ENCODE measurements at places on chromosomes 4 and X.
A peak's percentile ranks its signal among the peaks of the same experiment; 100 is the strongest.

DNA sequence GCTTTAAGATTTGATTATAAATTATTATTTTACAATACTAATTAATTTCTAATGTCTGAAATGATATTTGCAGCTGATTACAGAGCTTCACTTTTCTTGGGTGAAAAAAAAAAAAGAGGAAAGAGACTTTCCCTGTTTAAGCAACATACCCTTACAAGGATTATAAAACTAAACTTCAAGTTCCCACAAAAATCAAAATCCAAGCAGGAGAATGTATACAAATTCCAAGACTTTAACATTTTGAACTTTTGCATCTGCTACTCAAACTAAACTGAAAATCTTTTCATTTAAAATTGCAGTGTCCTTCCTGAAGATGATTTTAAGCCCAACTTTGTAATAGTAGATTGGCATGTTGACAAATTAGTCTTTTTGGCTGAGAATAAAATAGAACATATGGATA, 742.4 kb upstream of the INTU start:
- no peaks in the 10 kb centered on the region for H3K27me3 ChIP-seq
- H3K36me3 ChIP-seq, result no peaks in the 10 kb centered on the region
- no peak for DNase-seq
- no peak overlapping the region for H3K4me3 ChIP-seq
- no peak overlapping the region for H3K27ac ChIP-seq
- H3K4me1 ChIP-seq, result no peaks in the 10 kb centered on the region

- no peak for DNase-seq
- no peaks in the 10 kb centered on the region for H3K4me1 ChIP-seq
- H3K36me3 ChIP-seq, result no peaks in the 10 kb centered on the region
- no peaks in the 10 kb centered on the region for H3K27me3 ChIP-seq
- peak within 1 kb of the TSS; percentile 42 for H3K4me3 ChIP-seq
Observed at GRCh38 chr4:38804654-38805295, at the start of gene TLR1. Gene TLR1 (minus strand): TSS chr4:38804791. CDS start chr4:38798831, 5,960 bp downstream.

GRCh38 chr4:137541876-137542646, 9.8 kb upstream of the PCDH18 start:
- H3K27ac ChIP-seq, result no peak overlapping the region
- no peak overlapping the region for H3K4me3 ChIP-seq
- H3K27me3 ChIP-seq, result no peaks in the 10 kb centered on the region
- DNase-seq, result no peak
- no peaks in the 10 kb centered on the region for H3K36me3 ChIP-seq

- no peak overlapping the region for H3K4me3 ChIP-seq
- no peaks in the 10 kb centered on the region for H3K4me1 ChIP-seq
- H3K27me3 ChIP-seq, result no peaks in the 10 kb centered on the region
- no peak for DNase-seq
- no peaks in the 10 kb centered on the region for H3K36me3 ChIP-seq
Observed at GRCh38 chrX:40933132-40933705, 152.0 kb upstream of the USP9X start.

DNA sequence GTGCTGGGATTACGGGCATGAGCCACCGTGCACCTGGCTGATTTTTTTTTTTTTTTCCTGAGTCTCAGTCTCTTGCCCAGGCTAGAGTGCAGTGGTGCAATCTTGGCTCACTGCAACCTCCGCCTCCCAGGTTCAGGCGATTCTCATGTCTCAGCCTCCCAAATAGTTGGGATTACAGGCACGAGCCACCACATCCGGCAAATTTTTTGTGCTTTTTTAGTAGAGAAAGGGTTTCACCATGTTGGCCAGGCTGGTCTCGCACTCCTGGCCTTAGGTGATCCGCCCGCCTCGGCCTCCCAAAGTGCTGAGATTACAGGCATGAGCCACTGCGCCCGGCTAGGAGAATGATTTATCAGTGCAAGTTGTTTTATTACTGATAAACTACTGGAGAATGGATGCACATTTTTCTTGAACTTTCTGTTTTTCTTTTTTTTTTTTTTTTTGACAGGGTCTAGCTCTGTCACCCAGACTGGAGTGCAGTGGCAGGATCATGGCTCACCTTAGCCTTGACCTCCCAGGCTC, 39.7 kb upstream of the DHRSX start:
- no peak overlapping the region for H3K4me3 ChIP-seq
- no peaks in the 10 kb centered on the region for H3K4me1 ChIP-seq
- no peaks in the 10 kb centered on the region for H3K27me3 ChIP-seq
- DNase-seq, result no peak
